Caki2 (cell line): ENCODE measurements at places on chromosomes 4 and X. TPM values are rescaled to one million over a fixed set of nuclear protein-coding genes. Genes with fewer than 3 reads are reported as not detected.

DNA sequence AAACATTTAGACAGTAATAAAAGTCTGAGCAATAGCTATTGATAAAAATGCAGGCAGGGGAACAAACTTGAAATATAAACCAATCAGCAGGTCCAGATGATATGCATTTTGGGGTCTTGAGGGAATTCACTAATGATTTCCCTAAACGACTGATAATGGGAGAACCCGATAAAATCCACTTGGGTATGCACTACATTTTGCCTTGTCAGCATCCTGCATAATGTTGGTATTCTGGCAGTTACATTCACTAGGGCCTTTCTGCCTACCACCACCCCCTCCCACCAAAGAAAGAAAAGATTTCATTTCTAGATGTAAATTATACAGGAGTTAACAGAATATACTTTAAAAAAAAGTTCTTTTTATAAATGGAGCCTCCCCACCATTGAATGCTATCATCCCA lies 63.5 kb upstream of the IL1RAPL2 start:
- no peak for DNase-seq

GRCh38 chr4:41134581-41134980 lies 79.8 kb downstream of the APBB2 start:
- no peak for DNase-seq

DNA sequence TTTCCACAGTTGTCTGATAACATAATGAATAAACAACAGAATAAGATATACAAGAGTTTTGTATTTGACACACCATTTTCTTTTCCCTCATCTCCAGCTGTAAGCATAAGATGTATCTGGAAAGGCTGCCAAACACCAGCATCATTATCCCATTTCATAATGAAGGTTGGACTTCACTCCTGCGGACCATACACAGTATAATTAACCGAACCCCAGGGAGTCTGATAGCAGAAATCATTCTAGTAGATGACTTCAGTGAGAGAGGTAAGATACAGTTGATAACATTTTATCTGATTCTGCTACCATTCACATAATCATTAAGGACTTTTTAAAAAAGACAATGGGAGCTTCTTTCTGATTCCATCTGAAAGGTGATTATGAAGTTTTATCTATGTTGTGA lies 535.2 kb downstream of the GALNTL6 start:
- no peak for DNase-seq

DNA sequence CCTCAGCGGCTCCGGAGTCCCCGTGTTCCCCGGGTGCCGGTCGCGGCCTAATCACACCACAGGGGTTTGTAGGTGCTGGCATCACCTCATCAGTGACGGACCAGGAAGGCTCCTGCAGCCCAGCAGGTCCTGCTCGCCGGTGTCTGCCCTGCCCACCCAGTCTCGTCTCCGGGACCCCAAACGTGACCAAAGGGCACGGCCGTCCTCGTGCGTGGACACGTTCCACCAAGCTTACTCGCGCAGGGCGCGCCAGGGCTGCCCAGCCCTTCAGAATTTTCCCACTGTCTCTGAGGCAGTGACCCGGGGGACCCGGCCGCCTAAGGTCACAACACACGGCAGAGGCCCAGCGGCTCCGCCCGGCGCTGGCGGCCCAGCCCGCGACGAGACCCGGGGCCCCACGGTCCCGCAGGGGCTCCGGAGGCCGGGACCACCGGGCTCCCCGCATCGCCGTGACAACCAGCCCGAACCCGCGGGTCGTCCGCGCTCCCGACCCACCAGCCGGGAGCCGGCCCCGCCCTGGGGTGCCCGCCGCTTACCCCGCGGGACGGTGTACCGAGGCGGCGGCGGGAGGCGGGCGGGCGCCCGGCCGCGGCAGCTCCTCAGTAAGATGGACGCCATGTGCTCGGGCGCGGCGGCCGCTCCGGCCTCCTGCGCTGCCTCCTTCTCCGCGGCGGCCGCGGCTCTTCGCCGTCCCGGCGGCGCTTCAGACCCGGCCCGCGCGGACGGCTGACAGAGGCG lies 454 bp downstream of the LETM1 start:
- DNase-seq: no peak

- no peak for DNase-seq
Observed at GRCh38 chr4:88255111-88255510, 29.2 kb downstream of the PPM1K start.

GRCh38 chrX:54817220-54817820 lies 9.8 kb downstream of the MAGED2 start:
- no peak for DNase-seq

- no peak for DNase-seq
Observed at GRCh38 chr4:79934660-79935059, 138.4 kb downstream of the ANTXR2 start.

DNA sequence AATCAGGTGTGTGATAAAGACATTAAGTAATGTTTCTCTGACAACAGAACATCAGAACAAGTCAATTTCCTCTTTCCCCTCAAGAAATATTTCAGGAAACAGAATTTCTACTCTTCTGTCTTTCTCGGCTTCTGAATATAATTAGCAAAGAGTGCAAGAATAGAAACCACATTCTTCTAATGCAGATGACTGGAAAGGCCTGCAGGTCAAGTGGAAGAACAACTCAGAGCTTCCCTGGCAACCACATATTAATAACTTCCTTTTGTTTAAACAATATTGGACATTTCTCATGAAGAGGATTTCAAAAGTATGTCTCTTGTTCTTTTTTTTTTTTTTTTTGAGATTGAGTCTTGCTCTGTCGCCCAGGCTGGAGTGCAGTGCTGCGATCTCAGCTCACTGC lies 225.5 kb downstream of the PARM1 start:
- no peak for DNase-seq

GRCh38 chr4:158238575-158238974 lies 28.3 kb downstream of the TMEM144 start:
- no peak for DNase-seq

GRCh38 chr4:125849869-125850268 lies 535.1 kb downstream of the FAT4 start:
- no peak for DNase-seq

GRCh38 chrX:150253959-150254620 lies 109.0 kb upstream of the MAMLD1 start:
- no peak for DNase-seq

DNA sequence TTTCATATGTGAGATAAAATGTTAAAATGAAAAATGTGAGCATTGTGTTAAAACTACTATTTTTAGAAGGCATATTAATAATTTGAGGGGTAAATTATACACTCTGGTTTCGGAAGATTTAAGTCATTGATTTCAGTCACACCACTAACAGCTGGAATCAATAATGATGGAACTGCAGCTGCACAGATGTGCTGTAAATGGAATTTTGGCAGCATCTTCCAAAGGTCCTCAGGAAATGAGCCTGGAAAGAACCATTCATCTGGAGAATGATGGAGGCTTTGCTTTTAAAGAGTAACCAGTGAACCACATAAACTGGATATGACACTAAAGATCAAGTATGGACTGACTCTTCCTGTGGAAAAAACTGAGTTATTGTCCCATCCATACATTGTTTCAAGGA lies 759.0 kb upstream of the EPHA5 start:
- DNase-seq: no peak

GRCh38 chr4:135050086-135050717 lies 848.6 kb upstream of the PABPC4L start:
- DNase-seq: no peak

DNA sequence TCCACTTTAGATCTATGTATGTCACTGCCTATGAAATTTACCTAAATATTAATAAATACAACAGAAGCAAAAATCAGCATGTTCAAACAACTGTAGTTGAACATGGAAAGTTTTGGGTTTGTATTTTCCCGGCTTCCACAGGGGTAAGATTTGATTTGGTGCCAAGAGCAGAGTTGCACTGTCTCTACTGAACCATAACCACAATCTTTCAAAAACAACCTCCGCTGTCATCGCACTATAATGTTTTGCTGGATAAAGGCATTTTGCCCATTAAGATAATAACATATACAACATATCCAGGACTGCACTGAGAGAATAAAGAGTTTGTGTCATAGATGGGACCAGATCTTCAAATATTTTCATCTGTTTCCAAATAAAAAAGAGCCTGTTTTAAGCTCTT lies 94.9 kb downstream of the TENM3 start:
- DNase-seq: peak; percentile 48

GRCh38 chr4:108662629-108663028 lies 12.2 kb downstream of the OSTC start:
- DNase-seq: no peak

DNA sequence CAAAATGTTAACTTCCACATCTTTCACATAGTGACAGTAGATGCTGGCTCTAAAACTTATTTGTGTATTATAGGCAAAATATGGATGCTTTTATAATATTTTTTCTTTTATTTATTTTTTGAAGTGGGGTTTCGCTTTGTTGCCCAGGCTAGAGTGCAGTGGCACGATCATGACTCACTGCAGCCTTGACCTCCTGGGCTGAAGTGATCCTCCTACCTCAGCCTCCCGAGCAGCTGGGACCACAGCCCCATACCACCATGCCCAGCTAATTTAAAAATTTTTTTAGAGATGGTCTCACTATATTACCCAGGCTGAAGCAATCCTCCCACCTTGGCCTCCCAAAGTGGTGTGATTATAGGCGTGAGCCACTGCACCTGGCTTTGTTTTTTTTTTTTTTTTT lies 48.6 kb downstream of the ZFX start:
- DNase-seq: no peak

GRCh38 chrX:40035726-40036125 lies 62.0 kb downstream of the BCOR start:
- DNase-seq: no peak

GRCh38 chrX:17590892-17591740 lies 146.2 kb upstream of the SCML1 start:
- peak; percentile 71 for DNase-seq

- DNase-seq: no peak
Observed at GRCh38 chr4:88674565-88674964, 23.1 kb downstream of the NAP1L5 start.

GRCh38 chr4:17726911-17727310 lies 54.5 kb downstream of the FAM184B start:
- no peak for DNase-seq

GRCh38 chr4:156330436-156331031 lies 376.9 kb upstream of the CTSO start:
- no peak for DNase-seq

GRCh38 chr4:134777606-134778005 lies 576.0 kb upstream of the PABPC4L start:
- no peak for DNase-seq

DNA sequence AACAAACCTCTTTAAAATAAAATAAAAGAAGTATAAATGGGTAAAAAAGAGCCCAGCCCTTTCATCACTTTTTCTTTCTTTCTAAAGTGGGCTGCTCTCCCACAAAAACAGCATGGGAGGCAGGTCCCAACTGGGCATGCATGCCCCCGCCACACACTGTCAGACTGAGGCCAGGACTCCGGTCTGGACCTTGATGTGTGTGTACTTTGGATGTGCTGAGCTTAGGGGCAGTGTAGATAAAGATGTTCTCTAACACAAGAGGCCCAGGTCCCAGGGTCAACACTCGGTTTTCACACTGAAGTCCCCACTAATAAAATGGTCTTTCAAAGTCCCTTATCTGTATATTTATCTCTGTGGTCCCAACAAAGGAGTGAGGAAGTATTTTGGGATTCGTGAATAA lies 44.4 kb downstream of the ADGRA3 start:
- DNase-seq: no peak

DNA sequence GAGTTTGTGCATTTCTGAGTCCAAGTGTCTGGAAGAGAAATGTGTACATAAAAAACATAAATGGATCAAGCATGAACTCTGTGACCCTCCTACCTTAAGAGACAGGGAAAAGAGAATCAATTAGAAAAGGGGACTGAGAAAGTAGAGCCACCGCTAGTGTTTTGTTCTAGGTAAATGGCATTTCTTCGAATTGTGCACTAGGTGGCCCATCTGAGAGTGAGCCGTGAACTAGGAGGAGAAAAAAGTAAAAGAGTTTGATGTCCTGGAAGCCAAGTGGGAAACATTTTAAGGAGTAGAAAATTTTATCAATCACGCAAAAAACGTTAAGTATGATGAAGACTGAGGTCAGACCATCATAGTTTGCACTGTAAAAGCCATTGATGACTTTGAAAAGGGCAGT lies 55.1 kb downstream of the NAF1 start:
- DNase-seq: no peak

DNA sequence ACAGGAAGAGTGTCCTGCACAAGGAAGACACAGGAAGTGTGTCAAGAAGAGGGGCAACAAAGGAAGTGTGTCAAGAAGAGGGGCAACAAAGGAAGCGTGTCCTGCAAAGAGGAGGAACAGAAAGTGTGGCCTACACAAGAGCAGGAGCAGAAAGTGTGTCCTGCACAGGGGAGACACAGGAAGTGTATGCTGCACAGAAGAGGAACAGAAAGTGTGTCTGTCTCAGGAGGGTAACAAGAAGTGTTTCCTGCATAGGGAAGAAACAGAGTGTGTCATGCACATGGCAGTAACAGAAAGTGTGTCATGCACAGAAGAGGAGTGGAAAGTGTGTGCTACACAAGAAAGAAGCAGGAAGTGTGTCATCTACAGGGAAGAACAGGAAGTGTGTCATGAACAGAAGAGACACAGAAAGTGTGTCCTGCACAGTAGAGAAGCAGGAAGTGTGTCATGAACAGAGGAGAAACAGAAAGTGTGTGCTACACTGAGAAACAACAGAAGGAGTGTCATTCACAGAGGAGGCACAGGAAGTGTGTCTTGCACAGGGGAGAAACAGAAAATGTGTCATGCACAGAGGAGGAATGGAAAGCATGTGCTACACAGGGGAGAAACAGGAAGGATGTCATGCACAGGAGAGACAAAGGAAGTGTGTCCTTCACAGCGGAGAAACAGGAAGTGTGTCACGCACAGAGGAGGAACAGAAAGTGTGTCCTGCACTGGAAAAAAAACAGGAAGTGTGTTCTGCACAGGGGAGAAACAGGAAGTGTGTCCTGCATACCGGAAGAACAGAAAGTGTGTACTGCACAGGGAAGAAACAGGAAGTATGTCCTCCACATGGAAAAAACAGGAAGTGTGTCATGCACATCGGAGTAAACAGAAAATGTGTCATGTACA lies 526.4 kb upstream of the PRKX start:
- no peak for DNase-seq

LEF1 gene
- total RNA-seq: not detected in 2 replicates

HOPX gene
- total RNA-seq: not detected in 2 replicates

RHOXF2 gene
- not detected in 2 replicates for total RNA-seq

IL9R gene
- not detected in 2 replicates for total RNA-seq

GABRB1 gene
- 1.3 and 1.9 TPM in 2 replicates for total RNA-seq

CHRDL1 gene
- 0.17 and 0.72 TPM in 2 replicates for total RNA-seq

VMA21 gene
- total RNA-seq: 46.1 and 52.3 TPM in 2 replicates

PLXNB3 gene
- total RNA-seq: 1.7 and 2.5 TPM in 2 replicates

CDS1 gene
- total RNA-seq: 13.0 and 13.3 TPM in 2 replicates

CCNQ gene
- 45.1 and 57.1 TPM in 2 replicates for total RNA-seq

CHST7 gene
- 26.9 and 27.1 TPM in 2 replicates for total RNA-seq

HPSE gene
- 1.6 and 2.9 TPM in 2 replicates for total RNA-seq

ANOS1 gene
- total RNA-seq: 6.3 and 7.2 TPM in 2 replicates

OCIAD2 gene
- 244 and 266 TPM in 2 replicates for total RNA-seq
